Sciatic nerve (tissue), 2 donors: ENCODE measurements at places on chromosomes 7 and 10. TPM values are rescaled to one million over a fixed set of nuclear protein-coding genes. Genes with fewer than 3 reads are reported as not detected.

The DGKI gene
- total RNA-seq, result 2.3 TPM

The SYNPO2L gene
- not detected for total RNA-seq

The ELMO1 gene
- 151 TPM for total RNA-seq

The LIPF gene
- not detected for total RNA-seq

The ADIRF gene
- 599 TPM for total RNA-seq

The CYP3A4 gene
- not detected for total RNA-seq

The SEPTIN7 gene
- 267 TPM for total RNA-seq

The GRID2IP gene
- total RNA-seq, result 0.18 TPM

The MUC12 gene
- not detected for total RNA-seq

The TPST1 gene
- 29.0 TPM for total RNA-seq

The CCDC172 gene
- total RNA-seq, result not detected

The MYOZ1 gene
- 1.1 TPM for total RNA-seq

The WDFY4 gene
- 8.6 TPM for total RNA-seq

The C7orf57 gene
- total RNA-seq, result not detected

The CRHR2 gene
- total RNA-seq, result 1.1 TPM

The MPP7 gene
- 7.8 TPM for total RNA-seq

The RNF133 gene
- total RNA-seq, result 1.1 TPM

The SKIDA1 gene
- total RNA-seq, result 3.1 TPM

The NEURL1 gene
- 0.36 TPM for total RNA-seq

The SFXN3 gene
- 58.9 TPM for total RNA-seq

The NODAL gene
- total RNA-seq, result not detected

The CTAGE6 gene
- total RNA-seq, result 0.76 TPM

The KIAA1217 gene
- 84.6 TPM for total RNA-seq

The ATAD1 gene
- total RNA-seq, result 59.5 TPM

The OR6V1 gene
- not detected for total RNA-seq

The SPDYE3 gene
- not detected for total RNA-seq

The SPDYE2 gene
- 0.31 TPM for total RNA-seq

The CAV2 gene
- 139 TPM for total RNA-seq

The FAM13C gene
- total RNA-seq, result 25.0 TPM

The H2BK1 gene
- not detected for total RNA-seq

The MYH16 gene
- not detected for total RNA-seq
